Glutamatergic neuron (in vitro differentiated cells): ENCODE measurements at places on chromosomes 16 and 17. TPM values are rescaled to one million over a fixed set of nuclear protein-coding genes. Genes with fewer than 3 reads are reported as not detected.
A peak's percentile ranks its signal among the peaks of the same experiment; 100 is the strongest.

Gene C17orf75
- total RNA-seq, result 48.9 TPM

DNA sequence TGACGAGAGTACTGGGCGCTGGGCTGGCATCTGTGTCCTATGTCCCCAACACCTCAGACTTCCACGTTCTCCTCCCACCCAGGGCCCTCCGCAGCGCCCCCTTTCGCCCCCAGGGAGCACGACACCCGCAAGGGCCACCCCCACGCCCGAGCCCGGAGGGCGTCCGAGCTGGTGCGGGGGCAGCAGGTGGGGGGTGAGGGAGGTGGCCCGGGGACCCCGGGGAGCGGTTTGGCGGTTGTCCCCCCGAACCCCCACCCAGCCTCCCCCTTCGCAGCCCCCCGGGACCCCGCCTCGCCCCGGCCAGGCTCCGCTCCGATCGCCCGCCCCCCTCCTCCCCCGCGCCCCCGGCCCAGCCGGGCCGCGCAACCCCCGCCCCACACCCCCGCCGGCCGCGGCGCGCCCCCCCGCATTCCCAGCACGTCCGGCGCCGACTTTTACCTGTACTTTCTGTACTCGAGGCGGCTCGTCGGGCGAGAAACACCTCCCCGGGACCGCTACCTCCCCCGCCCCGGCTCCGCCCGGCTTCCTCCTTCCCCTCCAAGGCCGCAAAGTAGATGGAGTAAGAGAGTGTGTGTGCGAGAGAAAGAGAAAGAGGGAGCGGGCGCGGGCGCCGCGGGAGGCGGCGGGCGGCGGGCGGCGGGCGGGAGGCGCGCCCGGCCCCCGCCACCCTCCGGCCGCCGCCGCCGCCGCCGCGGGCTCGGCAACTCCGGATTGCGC, 901 bp downstream of the CDYL2 start:
- peak; percentile 75 for DNase-seq

Gene SLC25A19
- total RNA-seq, result 9.3 TPM

- no peak for DNase-seq
Measured at GRCh38 chr17:49996121-49996494, 1.1 kb upstream of the DLX3 start.

Gene KARS1
- 97.4 TPM for total RNA-seq

GRCh38 chr17:31462261-31462660, 70.8 kb downstream of the RAB11FIP4 start:
- no peak for DNase-seq

DNA sequence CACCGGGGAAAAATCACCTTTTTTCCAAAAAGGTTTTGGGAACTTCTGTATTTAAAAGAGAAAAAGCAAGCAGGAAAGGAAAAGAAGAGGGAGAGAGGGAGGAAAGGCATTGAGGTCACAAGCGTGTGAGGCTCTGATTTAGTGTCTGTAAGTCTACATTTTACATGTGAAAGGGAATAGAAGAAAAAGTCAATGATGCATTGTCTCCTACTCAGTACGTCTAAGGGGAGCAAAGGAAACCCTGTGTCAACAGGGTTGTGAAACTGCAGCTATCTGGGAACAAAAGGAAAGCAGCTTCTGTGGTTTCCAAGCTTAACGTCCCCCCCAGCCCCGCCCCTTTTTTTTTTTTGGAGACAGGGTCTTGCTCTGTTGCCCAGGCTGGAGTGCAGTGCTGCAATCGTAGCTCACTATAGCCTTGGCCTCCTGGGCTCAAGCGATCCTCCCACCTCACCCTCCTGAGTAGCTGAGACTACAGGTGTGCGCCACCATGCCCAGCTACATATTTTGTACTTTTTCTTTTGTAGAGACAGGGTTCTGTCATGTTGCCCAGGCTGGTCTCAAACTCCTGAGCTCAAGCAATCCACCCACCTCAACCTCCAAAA, 1.8 kb upstream of the CDC42EP4 start:
- no peak for DNase-seq

Gene PIRT
- total RNA-seq, result 0.32 TPM

GRCh38 chr16:64253525-64253924, 868.3 kb downstream of the CDH11 start:
- DNase-seq, result no peak

DNA sequence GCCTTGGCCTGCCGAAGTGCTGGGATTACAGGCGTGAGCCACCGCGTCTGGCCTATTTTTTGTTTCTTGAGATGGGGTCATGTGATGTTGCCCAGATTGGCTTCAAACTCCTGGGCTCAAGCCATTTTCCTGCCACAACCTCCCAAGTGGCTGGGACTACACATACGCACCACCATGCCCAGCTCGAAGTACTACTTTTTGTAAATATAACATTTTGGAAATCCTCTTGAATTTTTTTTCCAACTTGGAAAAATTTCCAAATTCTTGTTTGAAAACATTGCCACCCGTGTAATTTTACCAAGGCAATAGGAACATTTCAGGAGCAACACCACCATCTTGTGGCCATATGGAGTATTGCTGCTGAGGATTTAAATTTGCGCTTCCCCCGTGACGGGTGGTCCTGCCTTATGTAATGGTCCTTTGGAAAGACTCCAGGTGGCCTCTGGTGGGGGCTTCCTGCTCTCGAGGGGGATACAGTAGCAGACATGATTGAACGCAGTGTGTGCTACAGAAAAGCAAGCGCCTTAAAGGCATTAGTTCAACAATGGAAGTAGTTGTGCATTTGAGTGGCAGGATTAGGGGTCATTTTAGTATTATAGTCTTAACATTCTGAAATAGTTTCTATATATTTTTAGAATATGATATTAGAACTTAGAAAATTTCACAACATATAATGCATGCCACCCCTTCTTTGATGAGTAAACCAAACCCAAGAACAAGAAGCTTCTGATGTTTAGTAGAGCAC, 8.0 kb downstream of the FLYWCH1 start:
- DNase-seq, result peak; percentile 71

Gene TP53TG3
- total RNA-seq, result not detected

- no peak for DNase-seq
Measured at GRCh38 chr17:71188811-71189492, 931.9 kb upstream of the SOX9 start.

GRCh38 chr17:73711184-73711583, 66.9 kb upstream of the SDK2 start:
- no peak for DNase-seq

Gene JPH3
- total RNA-seq, result 10.5 TPM

GRCh38 chr17:56867948-56868376, 34.0 kb downstream of the DGKE start:
- no peak for DNase-seq

GRCh38 chr16:15879255-15879811, 9.1 kb downstream of the CEP20 start:
- DNase-seq, result no peak

DNA sequence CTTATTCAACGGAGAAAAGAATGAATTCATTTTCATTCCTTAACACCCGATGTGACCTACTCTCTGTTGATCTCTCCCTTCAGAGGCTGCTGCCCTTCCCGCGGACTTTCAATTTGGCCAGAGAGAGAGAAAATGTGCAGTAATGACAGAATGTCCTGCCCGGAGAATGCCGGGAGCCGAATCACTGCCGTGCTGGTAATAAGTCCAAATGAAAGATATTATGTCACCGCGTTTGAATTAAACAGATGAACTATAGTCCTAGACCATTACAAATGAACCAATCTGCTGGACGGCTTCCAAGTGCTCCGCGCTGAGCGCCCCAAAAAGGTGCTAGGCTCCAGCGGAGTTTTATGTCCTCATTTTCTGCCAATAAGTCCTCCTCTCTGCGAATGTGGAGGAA, 14.7 kb upstream of the C16orf82 start:
- no peak for DNase-seq

GRCh38 chr17:65592125-65592965, 30.9 kb upstream of the AXIN2 start:
- no peak for DNase-seq

Gene CNGB1
- total RNA-seq, result 0.91 TPM

Gene CCL1
- not detected for total RNA-seq

Gene SULT1A3
- total RNA-seq, result 15.8 TPM

Gene KIFC3
- 0.76 TPM for total RNA-seq

- no peak for DNase-seq
Measured at GRCh38 chr17:41892021-41892376, 26.8 kb downstream of the ACLY start.

DNA sequence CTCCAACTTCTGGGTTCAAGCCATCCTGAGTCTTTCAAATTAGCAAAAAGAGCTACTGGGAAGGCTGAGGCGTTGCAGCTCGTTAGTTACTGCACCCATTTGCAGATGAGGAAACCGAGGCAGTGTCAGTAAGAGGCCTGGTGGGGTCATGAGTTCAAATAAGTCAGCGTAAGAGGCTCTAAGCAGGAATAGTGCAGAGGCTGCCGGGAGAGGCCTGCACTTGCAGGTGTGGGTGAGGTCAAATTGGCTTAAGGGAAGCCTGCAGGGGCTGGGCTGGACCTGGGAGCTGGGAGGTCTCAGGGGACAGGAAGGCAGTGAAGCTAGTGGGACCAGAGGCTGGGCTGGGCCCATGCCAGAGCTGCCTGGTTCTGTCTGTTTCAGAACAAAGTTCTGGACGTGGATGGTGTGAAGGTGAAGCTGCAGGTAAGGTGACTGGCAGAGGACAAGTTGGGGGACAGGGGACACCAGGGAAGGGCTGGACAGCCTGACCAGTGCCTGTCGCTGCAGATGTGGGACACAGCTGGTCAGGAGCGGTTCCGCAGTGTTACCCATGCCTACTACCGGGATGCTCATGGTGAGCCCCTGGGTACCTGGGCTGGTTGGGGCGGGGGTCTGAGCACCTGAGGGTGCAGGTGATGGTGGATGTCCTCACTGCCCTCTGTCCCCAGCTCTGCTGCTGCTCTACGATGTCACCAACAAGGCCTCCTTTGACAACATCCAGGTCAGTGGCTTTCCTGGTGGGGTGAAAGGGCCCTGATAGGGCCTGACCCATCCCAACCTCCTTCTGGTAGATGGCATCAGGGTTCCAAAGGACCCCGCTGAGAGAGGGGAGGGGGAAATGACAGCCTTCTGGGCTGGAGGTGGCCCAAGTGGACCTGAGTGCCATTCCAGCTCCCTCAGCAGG, 3.0 kb downstream of the RAB26 start:
- no peak for DNase-seq

Gene KRTAP2-4
- total RNA-seq, result not detected

Gene ARHGAP44
- 17.5 TPM for total RNA-seq

- no peak for DNase-seq
Measured at GRCh38 chr17:65797101-65797500, 235.7 kb upstream of the AXIN2 start.

Gene CA10
- total RNA-seq, result 1.3 TPM

GRCh38 chr17:76384987-76385891, 830 bp downstream of the SPHK1 start:
- peak; percentile 38 for DNase-seq

DNA sequence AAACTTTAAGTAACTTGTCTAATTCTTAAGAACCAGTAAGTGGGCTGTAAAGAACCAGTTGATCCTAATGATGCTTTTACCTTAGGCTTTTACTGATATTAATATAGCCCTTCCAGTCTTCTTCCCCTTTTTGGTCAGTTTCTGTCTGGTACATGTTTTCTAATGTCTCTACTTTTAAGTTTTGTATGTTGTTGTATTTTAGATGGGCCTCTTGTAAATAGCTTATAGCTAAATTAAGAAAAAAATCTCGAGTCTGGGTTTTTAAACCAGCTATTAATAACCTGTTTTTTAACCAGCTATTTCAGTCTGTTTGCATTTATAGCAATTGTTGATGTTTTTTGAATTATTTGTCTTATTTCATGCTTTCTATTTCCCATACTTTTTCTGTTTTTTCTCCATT, 79.0 kb downstream of the PITPNC1 start:
- no peak for DNase-seq

DNA sequence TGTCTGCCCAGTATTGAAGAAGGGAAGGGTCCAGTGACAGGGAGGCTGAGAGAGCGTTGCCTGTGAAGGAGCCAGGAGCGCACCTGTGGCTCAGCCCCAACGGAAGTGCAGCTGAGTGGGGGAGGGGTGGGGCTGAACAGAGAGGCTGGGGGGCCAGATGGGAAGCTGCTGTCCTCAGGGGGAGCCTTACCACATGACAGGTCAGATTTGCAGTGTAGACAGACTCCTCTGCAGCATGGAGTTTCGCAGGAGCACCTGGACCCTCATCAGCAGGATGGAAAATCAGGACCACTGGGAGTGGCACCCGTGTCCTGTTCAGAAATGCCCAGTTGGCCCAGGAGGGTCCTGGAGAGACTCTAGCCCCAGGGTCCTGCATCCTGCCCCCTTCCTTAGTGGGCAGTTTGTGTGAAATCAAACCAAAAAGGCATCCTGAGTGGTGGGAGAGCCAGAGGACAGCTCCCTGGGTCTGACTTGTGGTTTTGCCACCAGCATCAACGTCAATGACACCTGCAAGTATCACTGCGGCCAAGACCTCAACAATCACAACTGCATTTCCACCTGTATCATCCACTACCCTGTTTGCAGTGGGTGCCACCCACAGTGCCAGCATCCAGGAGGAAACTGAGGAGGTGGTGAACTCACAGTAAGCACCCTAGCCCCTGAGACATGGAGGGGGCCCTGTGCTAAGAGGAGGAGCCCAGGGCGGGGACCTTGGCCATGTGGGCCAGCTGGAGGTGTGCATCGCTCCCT, 7.8 kb downstream of the CD300A start:
- no peak for DNase-seq

Gene STAT5A
- 3.4 TPM for total RNA-seq

DNA sequence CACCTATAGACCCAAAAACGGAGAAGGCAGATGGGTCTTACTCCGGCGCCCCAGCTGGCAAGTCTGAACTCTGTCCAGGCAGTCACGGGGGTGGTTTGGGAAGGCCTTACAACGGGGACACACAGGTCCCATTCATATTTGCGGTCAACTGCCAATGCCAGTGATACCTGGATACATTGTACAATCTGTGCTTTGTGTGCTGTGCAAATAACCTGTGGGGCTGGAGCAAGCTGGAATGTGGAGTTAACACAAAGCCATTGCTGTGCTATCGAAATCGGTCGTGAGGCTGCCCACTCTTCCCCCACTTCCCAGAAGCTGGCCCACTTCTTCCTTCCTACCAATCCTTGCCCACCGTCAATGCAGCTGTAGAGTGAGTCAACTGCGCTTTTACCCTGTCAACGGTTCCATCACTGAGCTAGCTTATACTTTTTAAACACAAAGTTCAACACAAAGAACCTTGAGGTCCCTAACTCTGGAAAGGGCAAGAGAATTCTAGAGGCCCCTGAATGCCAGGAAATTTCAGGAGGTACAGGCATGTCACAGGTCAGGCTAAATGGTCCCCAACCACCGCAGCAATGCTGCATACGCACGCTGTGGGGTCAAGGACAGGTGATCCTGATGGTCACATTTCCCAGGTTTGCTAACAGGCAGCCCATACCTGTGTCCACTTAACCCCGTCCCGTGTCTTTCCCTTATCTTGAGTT, 122.8 kb downstream of the ZFHX3 start:
- no peak for DNase-seq

Gene SLC22A31
- 3.9 TPM for total RNA-seq

- no peak for DNase-seq
Measured at GRCh38 chr17:67759355-67760171, 41.8 kb downstream of the NOL11 start.

GRCh38 chr16:50303041-50303604, 36.8 kb downstream of the ADCY7 start:
- no peak for DNase-seq

GRCh38 chr16:28826141-28826540, 3.3 kb downstream of the ATXN2L start:
- DNase-seq, result no peak
